ENCODE measurements at places on chromosomes 3 and 15.

DNA sequence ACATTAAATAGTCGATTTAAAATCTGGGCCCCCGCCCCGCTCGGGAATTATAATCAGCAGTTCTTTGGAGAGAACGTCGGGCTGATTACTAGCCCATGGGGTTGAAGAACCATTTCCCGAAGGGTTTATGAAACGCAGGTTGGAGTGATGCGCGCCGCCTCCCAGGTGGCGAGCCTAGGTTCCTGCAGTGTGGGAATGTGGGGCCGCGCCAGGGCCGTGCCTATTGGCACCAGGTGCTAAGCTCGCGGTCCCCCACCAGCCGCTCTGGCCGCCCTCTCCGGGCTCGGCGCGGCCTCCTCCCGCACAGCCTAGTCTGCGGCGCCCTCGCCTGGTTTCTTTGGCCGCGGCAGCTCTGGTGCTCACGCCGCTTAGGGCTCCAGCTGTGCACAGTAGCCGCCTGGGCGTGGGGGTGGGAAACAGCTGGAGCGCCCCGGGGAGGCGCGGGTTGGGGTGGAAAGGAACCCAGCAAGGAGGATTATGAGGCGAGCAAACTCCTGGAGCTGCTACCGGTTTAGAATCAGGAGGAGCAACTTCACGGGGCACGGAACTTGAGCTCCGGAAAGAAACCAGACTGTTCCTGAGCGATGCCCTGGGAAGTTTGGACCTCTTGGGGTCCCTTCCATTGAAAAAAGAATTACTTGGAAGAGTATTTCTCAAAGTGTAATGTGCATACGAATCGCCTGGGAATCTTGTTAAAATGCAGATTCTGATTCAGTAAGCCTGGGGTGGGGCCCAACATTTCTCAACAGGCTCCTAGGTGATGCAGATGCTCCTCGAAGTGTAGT lies 5.6 kb upstream of the MECOM start:
- DNase-seq, result no peak

GRCh38 chr3:156816091-156816793 lies 9.9 kb upstream of the LEKR1 start:
- DNase-seq, result peak; percentile 6

DNA sequence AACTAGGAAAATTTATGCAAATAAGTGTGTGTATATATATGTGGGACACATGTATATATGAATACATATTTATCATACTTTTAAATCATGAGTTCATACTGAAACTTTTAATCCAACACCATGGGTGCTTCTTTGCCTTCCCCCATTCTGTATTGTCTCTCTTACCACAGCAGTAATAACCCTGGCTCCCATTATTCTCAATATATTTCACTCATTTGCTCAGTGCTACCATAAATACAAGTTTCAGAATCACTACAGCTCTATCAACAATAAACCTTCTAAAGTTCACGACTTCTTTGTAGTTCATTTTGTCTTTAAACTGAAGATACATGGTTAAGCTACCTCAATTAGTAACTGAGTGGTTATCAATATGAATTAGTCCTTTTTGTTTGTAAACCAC lies 82.2 kb downstream of the PCCB start:
- DNase-seq, result no peak

DNA sequence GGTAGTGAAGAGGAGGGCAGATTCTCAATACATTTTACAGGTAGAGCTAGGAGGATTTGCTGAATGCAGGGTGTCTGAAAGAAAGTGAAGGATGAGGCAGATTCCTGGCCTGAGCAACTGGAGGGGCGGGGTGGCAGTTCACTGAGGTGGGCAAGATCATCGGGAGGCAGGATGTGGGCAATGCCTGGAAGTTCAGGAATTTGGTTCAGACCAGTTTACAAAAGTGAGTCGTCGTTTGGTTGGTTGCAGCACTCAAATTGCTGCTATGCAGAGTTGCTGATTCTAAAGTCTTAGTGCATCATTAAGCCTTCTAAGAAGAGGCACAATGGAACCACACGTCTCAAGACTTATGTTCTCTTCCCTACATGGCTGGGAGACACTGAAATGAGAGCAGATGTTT lies 134.0 kb downstream of the MFSD1 start:
- DNase-seq, result no peak

- DNase-seq, result no peak
These were observed 1379.1 kb downstream of the ZPLD1 start for GRCh38 chr3:103813955-103814354.

DNA sequence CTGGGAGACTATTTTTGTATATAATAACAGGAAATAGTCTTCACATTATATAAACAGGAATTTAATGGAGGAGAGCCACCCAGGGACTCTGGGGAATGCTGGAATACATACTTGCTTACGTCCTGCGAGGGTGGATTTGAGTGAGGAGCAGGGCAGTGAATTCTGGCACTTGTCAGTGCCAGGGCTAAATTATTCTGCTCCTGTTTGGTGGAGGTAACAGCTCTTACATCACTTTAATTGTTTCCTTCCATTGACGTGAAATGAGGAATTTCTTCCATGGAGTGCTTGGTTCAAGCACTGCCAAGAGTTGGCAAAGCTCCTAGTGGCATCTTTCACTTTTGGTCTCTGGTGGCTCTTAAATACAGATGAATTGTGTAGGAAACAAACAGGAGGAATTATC lies 94.1 kb upstream of the GOLGA8J start:
- no peak for DNase-seq

DNA sequence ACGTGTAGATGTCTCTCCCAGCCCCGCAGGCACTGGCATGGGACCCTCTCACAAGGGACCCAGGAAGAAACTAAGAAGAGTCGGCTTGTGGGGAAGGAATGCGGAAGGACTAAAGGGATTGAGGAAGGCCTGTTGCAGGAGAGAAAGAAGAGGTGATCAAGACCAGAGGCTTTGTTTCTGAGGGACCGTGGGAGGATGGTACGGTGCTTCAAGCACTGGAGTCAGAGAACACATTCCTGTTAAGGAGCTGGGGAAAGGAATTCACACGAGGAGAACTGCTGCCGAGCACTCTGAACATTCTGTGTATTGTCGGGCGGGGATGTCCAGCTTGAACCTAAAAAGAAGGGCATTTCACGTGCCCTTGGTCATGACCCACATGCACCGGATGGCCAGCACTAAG lies 91.4 kb downstream of the TAMM41 start:
- no peak for DNase-seq

- no peak for DNase-seq
These were observed 72.3 kb downstream of the FGF12 start for GRCh38 chr3:192655040-192655439.

DNA sequence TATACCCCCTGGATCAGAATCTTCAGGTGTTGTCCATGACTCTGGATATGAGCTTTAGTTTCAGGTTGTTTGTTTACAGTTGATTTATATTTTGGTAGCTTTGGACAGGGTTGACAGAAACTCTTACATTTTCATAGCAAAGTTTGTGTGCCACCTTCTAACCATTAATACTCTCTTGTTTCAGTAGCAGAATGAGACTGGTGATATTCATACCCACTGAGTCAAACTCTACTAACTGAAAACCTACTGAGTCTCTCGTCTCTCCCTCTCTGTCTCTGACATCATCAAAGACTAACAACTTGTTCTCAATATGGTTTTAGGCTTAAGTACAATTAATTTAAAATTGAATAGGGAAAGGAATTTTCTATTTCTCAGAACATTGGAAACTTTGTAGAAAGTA lies 282.3 kb downstream of the CNTN6 start:
- DNase-seq, result no peak

DNA sequence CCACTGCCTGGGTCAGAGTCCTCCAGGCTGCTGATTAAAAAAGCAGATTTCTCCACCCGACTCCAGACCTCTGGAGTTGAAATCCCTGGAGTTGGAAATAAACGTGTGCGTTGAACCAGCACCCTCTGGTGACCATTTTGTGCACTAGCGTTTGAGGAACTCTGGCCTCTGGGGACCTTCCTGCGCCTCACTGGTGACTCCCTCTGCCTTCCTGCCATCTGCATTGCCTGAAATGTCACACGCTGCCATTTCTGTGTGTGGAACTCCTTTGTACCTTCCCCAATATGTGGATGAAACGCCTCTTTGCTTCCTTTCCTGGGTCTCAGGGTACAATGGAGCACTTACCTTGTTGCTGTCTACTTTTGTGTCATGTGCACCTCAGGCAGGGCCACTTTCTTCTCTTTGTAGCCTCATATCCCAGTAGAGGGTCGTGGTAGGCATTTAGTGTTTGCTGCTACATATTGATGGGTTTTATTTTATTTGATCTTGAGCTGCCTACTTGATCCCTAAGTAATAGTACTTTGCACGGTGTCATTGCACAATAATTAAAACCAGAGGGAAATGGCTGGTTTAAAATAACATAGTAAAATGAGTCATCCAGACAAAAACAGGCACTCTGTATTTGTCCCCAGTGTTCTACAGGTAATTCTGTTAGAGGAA lies 56.8 kb downstream of the GPR171 start:
- peak; percentile 27 for DNase-seq

DNA sequence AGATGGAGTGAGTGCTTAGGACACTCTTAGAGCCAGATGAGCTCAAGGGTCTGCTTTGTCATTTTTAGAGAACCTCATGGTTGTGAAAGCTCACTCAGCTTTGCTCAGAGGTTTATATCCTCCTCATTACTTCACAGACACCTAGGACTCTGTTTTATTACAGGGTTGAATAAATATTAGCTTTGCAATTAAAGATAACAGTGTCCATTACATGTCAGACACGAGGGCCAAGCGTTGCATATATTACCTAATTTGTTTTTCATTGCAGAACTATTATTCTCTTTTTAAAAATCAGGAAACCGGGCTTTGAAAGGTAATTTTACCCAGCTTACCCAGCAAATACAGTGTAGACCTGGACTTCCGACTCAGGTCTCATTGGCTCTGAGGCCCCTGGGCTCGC lies 16.1 kb downstream of the MAP6D1 start:
- no peak for DNase-seq

DNA sequence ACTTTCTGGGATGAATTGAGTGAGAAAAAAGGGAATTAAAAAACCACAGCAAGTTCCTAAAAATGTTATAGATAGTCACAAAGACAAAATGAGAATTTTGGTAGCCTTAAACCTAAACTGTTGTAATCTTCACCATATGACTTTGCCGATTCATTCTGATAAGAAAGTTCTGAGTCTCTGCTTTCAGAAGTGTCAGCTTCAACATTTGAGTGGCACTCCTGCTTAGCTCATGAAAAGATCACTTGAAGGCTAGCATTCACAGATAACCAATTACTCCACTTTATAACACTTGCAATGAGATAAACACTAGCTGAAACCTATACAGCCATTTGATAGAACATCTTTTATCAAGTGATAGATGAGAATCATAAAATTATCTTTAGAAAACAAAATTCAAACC lies 288.1 kb upstream of the POU1F1 start:
- no peak for DNase-seq

DNA sequence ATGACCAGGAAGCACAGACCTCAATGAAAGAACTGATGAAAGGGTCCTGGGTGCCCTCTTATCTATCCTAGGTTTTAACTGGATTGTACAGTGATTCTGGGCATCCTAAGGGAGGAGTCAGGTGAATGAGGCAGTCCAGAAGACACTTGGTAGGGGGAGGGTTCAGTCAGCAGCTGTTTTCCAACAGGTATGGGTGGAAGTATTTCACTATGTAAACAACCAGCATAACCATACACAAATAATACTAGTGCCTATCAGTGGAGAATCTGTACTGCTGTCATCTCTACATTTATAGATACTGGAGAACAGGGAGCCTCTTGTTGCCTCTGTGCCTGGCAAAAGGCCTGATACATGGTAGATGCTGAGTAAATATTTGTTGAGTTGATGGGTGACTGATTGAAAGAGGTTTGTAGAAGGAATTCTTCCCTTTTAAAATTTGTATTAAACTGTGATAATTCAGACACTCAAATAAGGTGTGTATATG lies 328.5 kb downstream of the RBMS3 start:
- DNase-seq, result no peak

DNA sequence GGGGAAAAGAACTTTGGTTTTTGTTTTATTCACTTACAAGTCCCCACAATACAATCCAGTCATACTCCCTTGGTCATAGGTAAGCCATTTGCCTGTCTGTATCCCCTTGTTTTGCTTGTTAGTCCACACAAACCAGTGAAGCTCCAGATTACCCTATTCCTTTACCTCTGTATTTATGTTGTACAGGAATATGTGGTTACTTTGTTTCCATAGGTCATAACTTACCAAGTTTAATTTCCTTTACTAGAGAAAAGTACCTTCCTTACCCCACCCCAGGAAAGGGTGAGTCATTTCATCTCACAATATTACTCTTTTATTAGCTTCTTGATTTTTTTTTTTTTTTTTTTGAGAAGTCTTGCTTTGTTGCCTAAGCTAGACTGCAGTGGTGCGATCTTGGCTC lies 113.4 kb upstream of the LRRFIP2 start:
- no peak for DNase-seq

GRCh38 chr15:91238644-91239425 lies 138.8 kb downstream of the SV2B start:
- no peak for DNase-seq

GRCh38 chr3:182105875-182106274 lies 394.1 kb downstream of the SOX2 start:
- DNase-seq, result no peak

GRCh38 chr3:114093596-114093995 lies 37.1 kb downstream of the QTRT2 start:
- no peak for DNase-seq

DNA sequence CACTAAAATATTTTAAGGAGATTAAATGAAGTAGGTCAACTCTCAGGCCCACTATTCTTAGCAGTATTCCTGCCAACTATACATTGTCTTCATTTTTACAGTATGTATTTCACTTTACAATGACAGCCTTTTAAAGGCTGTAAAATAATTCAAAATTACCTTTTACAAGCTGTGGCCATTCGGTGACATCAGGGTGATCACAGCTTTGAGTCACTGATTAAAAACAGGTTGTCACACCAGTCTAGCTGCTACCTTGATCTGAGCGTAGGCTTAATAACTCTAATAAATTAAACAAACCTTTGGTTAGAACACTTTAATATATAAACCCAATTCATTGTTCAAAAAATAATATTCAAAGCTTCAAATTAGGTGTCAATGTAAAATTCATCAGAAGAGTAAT lies 29.9 kb downstream of the UBE3A start:
- no peak for DNase-seq

DNA sequence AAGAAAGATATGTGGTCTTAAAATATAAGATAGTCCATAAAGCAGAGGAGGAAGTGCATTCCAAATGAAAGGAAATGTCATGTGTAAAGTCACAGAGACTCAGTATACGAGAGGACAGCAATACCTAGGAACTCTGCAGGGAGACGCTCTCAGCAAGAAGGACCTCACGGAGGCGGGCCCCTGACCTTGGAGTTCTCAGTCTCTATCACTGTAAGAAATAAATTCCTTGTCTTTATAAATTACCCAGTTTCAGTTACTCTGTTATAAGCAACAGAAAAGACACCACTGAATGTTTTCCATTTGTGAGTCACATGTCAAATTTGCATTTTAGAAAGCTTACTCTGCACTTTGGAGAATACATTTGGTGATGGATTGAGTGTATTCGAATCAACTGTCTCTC lies 140.6 kb downstream of the GBE1 start:
- no peak for DNase-seq

GRCh38 chr15:29356786-29357185 lies 87.2 kb upstream of the NSMCE3 start:
- no peak for DNase-seq

- DNase-seq, result no peak
These were observed 139.0 kb downstream of the CTNNB1 start for GRCh38 chr3:41338276-41338675.

- no peak for DNase-seq
These were observed 207.7 kb downstream of the STT3B start for GRCh38 chr3:31740397-31740796.

Measured in activated CD4-positive, alpha-beta T cell treated with anti-CD3 and anti-CD28 coated beads, Interleukin-2, amount 50 U/mL, for 4 hours (primary cell).